Esophagus squamous epithelium (tissue), 5 donors: ENCODE measurements at places on chromosomes 7 and 10.

DNA sequence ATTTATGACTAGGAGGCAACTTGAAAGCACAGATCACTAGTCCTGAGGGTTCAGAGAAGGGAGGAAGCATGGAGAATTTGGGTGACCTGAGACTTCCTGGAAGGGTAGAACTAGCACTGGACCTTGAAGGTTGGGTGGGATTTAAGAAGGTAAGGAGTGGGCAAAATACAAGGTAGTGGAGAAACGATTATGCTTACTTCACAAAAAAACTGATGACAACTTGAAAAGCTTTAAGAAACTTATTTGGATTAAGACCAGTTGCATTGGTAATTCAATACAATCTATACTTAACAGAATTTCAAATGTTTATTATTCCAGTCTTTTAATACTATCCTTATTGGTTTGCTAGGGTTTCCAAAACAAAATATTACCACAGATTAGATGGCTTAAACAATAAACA lies 198.6 kb upstream of the MDFIC start:
- no peak for DNase-seq

- DNase-seq = no peak
Observed at GRCh38 chr10:50324046-50324445, 72.7 kb upstream of the ASAH2 start.

DNA sequence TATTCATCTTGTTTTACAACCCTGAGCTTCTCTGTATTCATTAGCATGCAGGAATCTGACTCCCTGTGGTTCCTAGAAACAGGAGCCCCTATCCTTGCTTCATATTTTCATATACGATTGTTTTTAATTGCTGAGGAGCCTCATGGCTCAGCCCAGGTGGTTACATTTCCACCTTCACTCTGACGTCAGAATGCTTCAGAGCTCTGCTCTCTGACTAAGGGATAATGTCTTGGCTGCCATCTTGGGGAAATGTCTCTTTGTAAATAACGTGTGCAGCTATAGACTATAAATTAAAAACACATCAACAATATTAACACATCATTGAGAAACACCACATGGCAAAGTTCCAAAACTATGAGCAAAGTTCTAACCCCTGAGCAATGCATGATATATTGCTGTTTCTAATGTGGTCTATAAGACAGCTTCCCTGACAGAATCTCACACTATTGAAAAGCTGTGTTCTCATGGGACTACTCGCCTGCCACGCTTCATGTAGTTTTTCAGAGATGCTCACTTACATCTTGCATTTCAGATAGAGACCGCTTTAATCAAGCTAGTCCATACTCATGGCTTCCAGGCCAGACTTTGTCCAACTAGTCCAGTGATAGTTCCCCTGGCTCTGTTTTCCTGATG lies 227.0 kb downstream of the SORCS3 start:
- DNase-seq = no peak

DNA sequence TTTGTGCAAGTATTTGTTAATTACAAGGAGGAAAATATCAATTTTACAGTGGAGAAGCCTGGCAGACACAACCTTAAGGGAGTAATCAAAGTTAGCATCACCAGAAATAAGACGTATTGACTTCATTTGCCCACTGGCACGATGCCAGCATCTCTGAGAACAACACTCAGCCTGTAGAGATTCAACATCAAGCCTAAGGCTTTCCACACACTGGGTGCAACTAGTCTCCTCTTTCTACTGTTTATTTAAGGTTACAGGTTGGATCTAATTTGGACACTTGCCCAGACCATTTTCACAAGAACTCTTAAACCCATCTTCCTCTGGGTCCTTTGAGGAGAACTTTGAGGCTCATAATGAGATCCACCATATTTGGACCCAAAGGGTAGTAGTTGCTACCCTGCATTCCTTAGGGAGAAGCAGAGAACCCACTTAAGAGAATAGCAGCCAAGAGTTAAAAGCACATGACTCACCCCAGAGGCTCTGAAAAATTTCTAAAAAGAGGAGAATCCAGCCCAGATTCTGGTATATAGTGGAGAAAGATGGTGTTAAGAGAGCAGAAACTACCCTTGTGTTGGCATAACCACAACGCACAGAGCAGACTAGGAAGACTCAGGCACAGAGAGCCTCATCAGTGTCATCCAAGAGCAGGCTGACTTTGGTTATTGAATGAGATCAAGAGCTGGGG lies 97.3 kb downstream of the CCDC71L start:
- no peak for DNase-seq

DNA sequence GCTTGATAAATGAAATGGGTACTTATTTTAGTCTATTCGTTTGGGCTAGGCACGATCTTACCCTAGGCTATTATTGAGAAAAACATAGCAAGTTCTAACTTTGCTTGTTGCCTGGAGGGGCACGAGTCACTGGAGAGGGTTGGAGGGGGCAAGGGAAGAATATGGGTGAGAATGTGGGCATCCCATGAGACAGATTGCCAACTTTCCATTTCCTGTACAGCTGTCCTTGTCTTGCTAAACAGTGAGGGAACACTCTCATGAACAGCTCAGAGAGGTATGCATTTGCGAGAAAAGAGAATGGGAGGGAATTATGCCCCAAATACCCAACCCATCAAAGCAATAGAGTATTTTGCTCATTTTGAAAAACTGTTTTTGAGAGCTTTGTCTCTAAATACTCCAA lies 9.2 kb downstream of the CDHR3 start:
- no peak for DNase-seq

GRCh38 chr10:82440775-82441174 lies 565.8 kb downstream of the NRG3 start:
- no peak for DNase-seq

- no peak for DNase-seq
Observed at GRCh38 chr10:20100171-20100570, 283.9 kb downstream of the PLXDC2 start.

GRCh38 chr7:20301311-20301939 lies 29.3 kb upstream of the ITGB8 start:
- DNase-seq = no peak

DNA sequence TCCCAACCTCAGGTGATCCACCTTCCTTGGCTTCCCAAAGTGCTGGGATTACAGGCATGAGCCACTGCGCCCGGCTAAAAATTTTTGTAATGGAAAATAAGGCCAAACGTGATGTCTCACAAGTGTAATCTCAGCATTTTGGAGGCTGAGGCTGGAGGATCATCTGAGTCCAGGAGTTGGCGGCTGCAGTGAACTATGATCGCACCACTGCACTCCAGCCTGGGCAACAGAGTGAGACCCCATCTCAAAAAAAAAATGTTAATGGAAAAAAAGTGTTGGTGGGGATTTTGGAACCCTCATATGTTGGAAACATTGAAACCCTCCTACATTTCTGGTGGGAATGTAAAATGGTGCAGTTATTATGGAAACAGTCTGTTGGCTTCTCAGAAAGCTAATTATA lies 2.7 kb upstream of the SRPK2 start:
- DNase-seq = no peak

GRCh38 chr10:90865401-90865800 lies 6.4 kb upstream of the RPP30 start:
- no peak for DNase-seq

GRCh38 chr10:7435674-7436073 lies 24.8 kb upstream of the SFMBT2 start:
- no peak for DNase-seq

- no peak for DNase-seq
Observed at GRCh38 chr10:124626759-124627380, 117.3 kb downstream of the FAM53B start.

GRCh38 chr7:4820405-4820966 lies 41.3 kb downstream of the PAPOLB start:
- no peak for DNase-seq

DNA sequence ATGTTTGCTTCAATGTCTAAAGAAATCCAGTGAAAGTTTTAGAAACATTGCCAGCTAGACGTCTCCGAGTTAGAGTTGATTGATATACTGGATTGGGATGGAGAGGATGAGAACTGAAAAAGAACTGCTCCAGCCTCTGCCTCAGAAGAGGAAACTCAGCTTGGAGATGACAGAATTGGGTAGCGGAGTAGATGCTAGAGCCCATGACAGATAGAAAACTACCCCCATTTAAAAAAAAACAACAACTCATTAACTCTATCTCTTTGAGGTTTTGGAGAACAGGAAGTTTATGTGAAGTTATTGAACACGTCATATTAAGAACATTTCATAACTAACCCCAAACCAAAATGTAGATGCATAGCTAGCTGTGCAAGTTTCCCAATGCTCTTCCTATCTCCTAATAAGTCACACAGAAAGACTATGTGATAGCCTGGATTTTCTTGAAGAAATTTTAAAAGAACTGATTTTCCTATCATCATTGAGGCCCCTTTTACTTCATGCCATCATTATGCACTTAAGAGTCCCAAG lies 28.3 kb upstream of the AFAP1L2 start:
- no peak for DNase-seq
